HCEC 1CT (cell line): ENCODE measurements at places on chromosomes 16 and 17.

- DNase-seq, result no peak
Measured at GRCh38 chr17:72187556-72187955, 66.7 kb downstream of the SOX9 start.

DNA sequence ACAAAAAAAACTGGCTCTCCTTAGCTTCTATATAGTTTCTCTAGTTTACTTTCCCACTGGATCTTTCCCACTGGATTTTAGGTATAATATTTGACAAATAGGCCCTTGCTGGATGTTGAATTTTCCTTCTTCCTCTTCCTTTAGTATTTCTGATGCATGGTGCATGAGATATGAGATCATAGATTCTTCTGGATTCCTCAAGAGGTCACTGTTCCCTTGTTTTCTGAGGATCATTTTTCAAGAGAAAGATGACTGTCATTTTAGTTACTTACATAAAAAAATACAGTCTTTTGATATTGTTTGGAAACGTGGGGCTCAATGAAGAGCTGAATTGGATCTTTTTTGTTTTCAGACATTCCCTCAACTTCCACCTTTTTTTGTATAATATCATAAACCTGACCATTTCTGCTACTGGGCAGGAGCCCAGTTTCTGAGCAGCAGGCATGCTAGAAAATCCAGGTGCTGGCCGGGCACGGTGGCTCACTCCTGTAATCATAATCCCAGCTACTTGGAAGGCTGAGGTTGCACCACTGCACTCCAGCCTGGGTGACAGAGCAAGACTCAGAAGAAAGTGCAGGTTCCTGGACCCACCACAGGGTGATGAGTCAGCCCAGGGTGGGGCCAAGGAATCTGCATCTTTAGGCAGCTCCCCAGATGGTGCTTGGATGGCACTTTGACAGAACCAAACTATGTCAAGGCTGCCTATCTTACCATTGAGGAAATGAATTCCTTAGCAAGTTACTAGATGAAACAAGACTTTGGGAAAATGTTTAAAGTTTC lies 70.3 kb downstream of the SDR42E1 start:
- peak; percentile 60 for DNase-seq

- DNase-seq, result no peak
Measured at GRCh38 chr17:56325313-56326000, 172.2 kb downstream of the ANKFN1 start.

- DNase-seq, result no peak
Measured at GRCh38 chr16:85663891-85664321, 24.8 kb downstream of the GINS2 start.

DNA sequence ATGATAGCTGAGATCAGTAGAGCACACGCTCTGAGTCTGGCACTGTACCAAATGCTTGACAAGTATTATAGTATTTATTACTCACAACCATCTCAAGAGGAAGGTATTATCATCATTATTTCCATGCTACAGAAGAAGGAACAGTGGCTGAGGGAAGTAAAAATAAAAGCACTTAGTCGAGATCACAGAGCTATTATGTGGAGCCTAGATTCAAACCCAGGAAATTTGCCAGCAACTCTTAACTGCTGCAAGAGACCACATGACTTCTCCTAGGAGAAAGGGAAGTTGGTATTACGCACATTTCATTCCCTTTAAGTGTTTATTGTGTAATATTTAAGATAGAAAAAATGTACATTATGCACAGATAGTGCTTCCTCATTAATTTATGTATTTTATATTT lies 1.0 kb upstream of the RHOT1 start:
- DNase-seq, result peak; percentile 85

- peak; percentile 25 for DNase-seq
Measured at GRCh38 chr17:43940630-43941029, 1.6 kb downstream of the PPY start.

DNA sequence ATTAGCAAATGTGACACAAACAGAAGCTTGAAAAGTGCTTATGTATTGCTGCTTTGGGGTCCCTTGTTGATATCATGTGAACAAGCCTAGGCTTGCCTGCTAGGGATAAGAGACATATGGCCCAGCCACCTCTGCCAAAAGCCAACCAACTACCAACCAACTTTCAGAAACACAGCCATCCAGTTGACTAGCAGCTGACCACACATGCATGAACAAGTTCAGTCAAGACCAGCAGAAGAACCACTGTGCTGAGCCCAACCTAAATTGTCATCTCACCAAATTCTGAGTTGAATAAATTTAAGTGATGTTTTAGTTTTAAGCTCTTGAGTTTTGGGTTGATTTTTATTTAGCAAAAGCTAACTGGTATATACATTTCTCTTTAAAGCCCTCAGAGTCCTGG lies 3.5 kb downstream of the ERN2 start:
- DNase-seq, result no peak

DNA sequence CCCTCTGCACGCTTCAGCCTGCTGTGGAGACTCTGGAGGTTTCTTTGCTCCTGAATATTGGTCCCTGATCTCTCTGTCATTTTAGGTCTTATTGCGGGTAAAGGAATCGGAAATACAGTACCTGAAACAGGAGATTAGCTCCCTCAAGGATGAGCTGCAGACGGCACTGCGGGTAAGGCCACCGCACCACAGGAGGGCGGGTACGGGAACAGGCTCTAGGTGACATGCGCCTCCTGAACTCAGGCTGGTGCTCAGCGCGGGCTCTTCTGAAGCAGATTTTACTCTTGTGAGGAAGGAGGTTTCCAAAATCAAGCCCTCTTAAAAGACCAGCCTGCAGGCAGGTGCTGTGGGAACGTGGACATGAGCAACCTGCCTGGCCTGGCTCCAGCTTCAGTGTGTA lies 29.8 kb downstream of the PLD6 start:
- no peak for DNase-seq

DNA sequence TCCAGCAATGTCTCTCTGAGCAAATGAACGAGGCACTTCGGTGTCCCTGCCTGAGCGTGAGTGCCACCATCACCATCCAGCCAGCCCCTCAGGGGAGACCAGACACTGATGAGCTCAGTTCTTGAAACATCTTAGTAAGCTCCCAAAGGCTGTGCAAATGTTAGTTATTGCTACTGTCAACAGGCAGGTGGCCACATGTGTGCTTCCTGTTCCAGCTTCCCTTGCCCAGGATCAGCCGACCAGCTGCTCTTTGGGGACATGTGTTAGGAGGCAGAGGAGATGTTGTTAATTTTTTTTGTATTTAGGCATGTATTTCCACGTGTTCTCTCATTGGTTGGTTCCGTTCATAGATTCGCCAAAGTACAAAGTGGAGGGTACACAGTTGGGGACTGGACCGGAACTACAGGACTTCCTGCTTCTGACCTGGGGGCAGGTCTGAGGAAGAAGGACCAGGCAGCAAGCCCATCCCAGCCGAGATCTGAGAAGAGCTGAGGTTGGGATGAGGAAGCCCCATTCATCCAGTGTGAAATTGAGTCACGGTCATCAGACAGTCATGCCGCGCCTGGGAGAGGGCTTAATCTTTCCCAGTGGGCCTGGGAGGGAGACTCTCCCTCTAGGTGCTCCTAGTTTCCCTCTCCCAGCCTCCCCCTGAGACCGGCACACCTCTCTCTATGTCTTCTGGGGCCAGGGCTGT lies 3.8 kb downstream of the TTYH2 start:
- no peak for DNase-seq

- DNase-seq, result peak; percentile 68
Measured at GRCh38 chr17:8366231-8366630, 10.3 kb downstream of the KRABD2 start.

DNA sequence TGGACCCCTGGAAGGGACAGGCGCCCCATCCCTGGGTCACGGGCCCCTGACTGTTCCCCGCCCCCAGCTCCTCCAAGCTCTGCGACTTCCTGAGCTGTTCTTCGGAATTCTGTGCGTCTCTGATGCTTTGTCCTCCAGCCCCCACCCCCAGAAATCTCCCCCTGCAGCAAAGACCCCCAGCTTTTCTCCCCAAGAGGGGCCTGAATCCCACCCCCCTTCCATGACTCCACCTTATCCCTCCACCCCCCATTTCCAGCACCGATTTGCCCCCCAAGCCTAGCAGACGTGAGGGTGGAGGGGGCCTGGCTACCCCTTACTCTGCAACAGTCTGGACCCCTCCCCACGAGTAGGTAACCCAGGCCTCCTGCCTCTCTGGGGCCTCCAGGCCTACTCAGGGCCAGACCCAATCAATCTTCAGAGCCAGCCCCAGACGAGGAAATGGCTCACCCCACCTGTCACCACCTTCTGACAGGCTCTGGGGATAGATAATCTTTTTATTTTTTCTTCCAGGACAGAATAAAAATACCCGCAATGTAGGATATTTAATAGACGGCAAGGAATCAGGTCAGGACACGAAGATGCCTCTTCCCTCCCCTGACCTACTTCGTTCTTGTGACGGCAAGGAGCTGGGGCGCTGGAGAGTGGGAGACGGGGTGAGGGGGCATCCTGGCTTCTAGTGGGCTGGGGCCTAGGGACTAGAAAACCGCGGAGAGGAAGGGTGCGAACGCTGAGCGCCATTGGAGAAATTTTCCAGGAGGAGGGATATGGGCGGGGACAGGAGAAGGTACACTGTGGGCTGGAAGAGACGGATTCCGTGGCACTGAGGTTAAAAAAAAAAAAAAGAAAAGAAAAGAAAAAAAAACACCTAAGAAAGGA lies 744 bp upstream of the PLXDC1 start:
- DNase-seq, result no peak

- DNase-seq, result no peak
Measured at GRCh38 chr16:77556201-77556873, 121.5 kb upstream of the ADAMTS18 start.

DNA sequence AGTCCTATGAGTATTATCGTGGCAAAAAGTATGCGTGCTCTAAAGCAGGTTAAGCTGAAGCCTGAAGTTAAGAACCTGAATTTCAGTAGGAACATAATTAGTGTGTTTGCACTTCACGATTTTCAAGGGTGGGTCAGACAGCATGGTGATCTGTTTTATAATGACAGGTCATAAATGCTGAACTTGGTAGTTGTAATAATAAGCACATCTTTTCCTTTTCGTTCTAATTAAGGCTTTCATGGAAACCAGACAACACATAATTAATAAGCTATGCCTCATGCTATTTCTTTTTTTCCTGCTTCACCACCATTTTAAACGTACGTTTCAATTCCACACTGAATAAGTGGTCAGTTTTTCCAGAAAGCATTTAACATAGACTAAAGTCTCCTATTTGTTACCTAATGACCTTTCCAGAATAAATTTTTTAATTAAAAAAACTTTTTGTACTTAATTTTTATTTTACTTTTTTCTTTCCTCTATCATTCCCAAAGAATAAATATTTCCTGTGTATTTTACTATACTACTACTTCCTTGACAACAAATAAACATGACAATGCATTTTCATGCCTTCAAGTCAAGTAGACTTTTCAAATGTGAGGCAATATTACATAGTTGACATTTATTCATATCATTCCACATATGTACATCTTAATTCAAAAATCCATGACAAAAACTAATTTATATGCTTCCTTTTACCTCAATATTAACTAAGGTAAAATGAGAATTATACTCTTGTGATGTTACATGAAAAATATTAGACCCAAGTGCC lies 22.4 kb downstream of the CMC2 start:
- DNase-seq, result no peak

DNA sequence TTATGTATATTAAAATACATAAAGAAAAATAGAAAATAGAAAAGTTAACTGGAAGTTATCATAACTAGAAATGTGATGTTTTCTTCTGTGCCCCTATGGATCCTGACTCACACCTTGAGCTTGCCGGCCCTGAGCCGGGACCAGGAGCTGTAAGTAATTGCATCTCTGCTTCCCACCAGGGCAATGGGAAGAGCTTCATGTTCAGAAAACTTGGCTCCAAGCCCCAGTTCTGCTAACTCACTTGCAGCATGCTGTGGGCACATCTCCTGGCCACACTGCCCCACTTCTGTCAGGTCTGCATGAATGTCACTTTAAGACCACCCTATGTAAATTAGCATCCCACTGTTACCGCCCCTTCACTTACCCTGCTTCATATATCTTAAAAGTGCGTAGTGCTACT lies 37.2 kb downstream of the GNAO1 start:
- DNase-seq, result no peak
